ENCODE measurements at places on chromosomes 4 and X.

- no peak for DNase-seq
Observed at GRCh38 chrX:71545364-71545763, 12.5 kb downstream of the OGT start.

- no peak for DNase-seq
Observed at GRCh38 chr4:7477695-7478094, 43.0 kb upstream of the PSAPL1 start.

DNA sequence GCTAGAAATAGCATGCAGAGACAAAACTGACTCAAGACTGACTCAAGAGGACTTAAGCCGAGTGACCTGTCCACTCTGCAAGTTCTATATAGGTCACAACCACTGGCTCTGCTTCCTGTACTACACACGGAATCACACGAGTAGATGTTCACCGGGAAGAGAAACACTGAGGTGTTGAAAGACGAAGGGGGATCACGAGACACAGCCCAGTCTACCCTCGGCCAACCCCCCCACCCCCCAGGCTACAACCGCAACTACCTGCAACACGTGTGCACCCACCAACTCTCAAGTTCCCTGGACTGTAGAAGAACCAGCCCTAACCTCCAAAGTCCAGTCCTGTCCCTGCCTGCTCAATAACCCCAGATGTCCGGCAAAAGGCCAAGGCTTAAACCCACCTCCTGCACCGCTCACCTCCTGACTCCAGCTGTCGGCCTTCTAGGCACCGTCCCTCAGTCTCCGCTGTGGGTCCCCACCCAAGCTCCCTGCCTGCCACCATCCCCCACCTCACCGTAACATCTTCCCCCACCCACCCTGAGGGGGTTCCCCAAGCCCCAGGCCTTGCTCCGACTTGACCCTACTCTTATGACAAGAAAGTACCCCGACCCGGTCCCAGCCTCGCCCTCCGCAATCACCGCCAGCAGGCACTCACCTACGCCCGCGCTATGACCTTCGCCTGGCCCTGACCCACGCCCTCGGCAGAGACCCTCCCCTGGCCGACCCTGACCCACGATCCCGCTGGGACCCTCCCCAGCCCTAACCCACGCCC, 739 bp downstream of the GAK start:
- DNase-seq: peak; percentile 74

DNA sequence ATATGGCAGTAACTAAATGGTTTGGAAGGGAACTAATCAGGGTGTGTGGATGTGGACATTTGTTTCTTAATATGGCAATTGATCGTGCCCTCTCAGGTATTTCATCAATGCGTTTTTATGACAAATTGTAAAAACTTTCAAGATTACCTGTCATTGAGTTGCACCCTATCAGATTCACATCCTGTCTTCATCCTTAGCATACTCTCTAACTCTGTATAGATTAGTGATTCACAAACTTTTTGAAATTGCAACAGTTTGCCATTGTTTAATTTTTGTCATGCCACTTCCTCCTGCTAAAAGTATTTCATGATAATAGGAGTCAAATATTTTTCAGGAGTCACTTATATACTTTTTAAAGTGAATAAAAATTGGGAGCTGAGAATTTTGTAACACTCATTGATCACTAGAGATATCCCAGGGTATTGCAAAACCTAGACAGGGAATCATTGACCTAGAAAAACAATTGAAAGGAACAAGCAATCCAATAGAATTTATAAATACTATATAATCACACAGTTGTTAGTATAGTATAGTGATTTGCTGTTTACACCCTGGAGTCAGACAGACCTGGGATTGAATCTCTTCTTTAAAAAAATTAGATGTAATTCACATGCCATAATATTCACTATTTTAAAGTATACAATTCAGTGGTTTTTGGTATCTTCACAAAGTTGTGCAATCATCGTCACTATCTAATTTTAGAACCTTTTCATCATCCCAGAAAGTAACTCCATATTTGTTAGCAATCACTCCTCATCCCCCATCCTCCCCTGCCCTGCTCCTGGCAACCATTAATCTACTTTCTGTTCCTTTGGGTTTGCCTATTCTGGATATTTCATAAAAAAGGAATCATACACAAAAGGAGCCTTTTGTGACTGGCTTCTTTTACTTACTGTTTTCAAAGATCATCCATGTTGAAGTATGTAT, 8.9 kb downstream of the MID2 start:
- DNase-seq: peak; percentile 24

GRCh38 chr4:71607780-71608677, 175.8 kb downstream of the GC start:
- DNase-seq: no peak

DNA sequence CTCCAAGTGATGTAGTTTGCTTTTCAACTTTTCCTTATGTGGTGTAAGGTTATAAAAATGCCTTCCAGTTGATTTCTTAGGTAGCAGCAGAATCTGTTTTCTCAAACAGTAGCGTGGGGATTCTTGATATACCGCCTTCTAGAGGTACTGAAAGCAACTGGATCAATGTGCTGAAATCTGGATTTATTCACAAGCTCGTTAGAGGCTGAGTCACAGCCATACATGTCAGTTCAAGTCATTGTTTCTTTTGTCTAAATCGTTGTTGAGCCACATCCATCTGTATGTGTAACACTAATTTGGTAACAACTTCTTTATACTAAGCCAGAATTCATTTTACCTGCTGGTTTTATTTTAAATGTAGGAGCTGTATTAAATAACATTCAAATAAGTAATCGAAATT, 200.0 kb upstream of the MAD2L1 start:
- DNase-seq: peak; percentile 14

- DNase-seq: no peak
Observed at GRCh38 chrX:1500701-1501624, 36.0 kb downstream of the P2RY8 start.

DNA sequence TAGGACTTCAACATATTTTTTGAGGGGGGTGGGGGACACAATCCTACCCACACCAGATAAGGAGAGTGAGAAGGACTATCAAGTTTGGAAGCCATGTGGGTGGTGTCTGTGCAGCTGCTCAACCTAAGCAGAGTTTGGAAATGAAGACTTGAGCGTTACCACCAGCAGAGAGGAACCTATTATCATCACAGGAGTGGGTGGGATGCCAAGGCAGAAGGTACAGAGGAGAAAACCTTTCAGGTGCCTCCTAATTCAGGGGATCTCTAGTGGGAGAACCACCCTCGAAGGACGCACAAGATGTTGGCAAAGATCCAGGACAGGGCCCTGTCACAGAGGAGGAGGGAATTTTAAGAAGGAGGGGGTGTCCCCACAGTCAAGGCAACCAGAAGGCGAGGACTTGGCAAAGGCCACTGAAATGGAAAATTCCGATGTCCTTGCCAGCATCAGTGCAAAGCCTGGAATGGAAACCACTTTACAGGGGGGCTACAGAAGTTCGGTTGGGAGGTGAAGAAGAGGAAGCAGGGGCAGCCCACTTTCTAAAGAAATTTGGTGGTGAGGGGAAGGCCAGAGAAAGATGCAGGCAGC, 8.4 kb upstream of the GPM6B start:
- no peak for DNase-seq

- no peak for DNase-seq
Observed at GRCh38 chr4:101843054-101843453, 52.5 kb downstream of the BANK1 start.

DNA sequence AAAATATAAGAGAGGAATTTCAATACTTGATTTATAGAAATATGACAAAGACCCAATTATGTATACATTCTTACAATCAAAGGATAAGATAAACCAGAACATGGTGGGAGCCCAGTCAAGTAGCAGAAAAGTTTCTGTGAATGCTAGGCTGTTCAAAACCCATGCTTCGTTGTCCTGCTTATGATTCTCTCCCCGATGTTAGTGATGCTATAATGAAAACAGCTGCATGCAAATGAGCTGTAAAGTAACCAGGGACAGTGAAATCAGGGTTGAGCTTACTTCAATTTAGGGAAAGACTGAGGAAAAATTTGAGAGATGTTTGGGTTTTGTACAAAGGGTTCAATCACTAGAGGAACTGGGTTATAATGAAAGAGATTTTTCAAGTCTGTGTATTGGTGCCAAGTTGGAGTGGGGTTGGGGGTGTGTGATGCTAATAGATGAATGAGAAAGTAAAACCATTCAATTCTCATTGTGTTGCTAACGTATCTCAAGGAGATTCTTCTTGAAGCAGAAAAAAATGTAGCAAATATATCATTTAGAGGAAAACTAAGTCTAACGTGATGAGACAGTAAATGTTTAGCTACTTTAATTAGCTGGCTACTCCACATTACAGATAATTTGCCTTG, 59.3 kb upstream of the PPP1R2C start:
- DNase-seq: no peak

GRCh38 chrX:4249401-4249800, 536.0 kb upstream of the PRKX start:
- no peak for DNase-seq

- peak; percentile 7 for DNase-seq
Observed at GRCh38 chr4:37567836-37568235, 118.3 kb downstream of the RELL1 start.

- no peak for DNase-seq
Observed at GRCh38 chr4:4578981-4579380, 37.1 kb upstream of the STX18 start.

DNA sequence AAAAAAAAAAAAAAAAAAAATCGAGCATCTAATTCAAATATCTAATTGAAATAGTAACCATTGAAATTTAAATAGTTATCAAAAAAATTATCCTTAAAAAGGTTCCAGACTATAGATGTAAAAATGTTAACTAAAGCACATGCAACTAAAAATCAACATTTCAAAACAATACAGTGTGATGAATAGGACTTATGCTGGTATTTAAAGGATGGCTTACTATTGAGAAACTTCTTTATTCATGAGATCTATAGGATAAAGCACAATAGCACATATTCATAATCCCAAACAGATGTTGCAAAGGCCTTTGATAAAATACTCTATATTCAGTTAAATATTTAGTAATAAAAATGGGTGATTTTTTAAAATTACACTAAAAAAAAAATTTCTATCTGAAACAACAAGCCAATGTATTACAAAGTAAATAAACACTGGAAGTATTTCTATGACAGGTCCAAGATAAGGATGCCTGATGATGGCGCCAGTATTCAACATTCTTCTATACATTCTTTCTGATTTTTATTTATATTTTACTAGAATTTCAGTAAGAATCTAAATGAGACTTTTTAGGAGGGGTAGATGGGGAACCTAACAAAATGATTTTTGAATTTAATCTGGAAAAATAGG, 26.3 kb downstream of the DCLK2 start:
- DNase-seq: peak; percentile 38

DNA sequence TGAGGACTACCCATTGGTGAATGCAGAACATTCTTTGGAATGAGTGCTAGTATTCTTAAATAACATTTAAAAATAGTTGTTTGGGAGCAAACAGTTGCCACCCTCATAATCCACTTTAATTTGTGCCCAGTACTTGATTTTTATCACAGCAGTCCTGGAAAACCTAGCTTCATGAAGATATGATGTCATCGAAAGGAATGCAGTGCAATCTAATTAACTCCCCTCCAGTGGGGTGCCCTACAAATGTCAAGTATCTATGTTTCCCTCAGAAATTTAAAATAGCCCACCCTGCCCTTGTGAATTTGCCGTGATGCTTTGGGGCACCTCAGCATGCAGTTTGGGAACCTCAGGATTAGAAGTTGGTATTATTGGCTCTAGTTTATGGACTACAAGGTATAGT, 5.4 kb downstream of the RAB9A start:
- DNase-seq: no peak

- peak; percentile 28 for DNase-seq
Observed at GRCh38 chr4:51842167-51842553, 793 bp upstream of the DCUN1D4 start.

- no peak for DNase-seq
Observed at GRCh38 chr4:158102904-158103303, 69.9 kb downstream of the GASK1B start.

DNA sequence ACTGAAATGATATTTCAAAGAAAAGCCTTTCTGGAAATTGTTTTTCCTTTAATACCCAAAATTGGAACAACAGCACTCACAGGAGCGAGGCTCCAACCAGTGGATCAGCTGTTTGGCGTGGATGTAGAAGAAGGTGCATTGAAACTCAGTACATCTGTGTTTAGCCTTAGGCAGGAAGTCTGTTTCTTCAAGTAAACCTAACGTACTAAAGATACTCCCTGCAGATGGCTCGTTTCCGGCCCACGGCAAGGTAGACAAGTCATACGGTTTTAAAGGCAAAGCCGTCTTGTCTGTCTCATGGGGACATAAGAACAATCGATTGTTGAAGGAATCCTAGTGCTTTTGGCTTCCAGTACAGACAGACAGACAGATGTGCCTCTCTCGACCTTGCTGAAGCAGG, 50.0 kb upstream of the CLCN4 start:
- no peak for DNase-seq

DNA sequence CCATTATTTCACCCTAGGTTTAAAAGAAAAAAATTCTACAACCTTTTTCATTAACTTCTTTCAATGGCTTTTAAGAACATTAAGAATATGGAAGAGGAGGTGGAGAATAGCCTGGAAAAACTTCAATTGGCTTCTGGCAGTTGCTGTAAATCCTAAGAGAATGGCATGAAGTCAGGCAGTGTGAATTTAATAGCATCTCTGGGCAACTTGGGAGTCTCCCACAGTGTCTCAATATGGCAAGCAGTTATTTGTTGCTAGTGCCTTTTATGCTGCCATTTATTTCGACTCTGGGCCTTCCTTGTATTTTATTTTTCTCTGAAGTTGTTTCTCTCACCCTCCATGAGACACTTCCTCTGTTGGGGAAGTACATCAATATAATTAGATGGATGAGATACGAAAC, 322.1 kb downstream of the CBLL2 start:
- DNase-seq: no peak

DNA sequence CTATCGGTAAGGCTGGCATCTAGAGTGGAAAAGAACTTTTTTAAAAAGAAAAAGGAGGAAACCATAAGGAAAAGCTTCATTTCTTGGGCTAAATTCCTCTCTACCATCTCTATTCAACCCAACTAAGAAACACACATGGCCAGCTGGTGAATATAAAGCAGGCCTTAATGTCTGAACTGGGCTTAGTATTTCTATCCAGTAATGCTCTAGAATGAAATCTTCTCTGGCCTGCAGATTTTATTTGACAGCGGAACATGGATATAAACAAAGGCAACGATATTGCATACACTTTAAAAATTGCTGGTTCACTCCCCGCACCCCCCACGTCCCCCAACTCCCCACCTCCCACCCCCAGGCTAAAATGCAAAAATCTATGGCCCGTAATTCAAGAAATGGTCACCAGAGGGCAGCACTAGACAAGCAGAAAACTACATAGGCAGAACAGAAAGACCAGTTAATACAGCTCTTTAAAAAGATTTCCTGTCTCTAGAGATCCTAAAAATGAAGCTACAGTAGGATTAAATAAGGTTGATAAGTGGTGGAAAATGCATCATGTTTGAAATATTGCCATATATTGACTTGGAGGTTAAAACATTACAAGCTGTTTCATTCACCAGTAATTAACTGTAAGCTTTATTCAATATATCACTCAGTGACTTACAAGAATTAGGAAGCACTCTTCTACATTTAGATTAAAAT, 155.2 kb upstream of the GALNT7 start:
- peak; percentile 52 for DNase-seq

GRCh38 chr4:16969696-16970135, 71.3 kb upstream of the LDB2 start:
- peak; percentile 91 for DNase-seq

All from fibroblast of mammary gland (primary cell).